ENCODE measurements at places on chromosomes 7 and 10.

- no peak for DNase-seq
Observed at GRCh38 chr7:525740-526139, 6.1 kb upstream of the PDGFA start.

- no peak for DNase-seq
Observed at GRCh38 chr7:108450160-108450559, 6.1 kb downstream of the NRCAM start.

DNA sequence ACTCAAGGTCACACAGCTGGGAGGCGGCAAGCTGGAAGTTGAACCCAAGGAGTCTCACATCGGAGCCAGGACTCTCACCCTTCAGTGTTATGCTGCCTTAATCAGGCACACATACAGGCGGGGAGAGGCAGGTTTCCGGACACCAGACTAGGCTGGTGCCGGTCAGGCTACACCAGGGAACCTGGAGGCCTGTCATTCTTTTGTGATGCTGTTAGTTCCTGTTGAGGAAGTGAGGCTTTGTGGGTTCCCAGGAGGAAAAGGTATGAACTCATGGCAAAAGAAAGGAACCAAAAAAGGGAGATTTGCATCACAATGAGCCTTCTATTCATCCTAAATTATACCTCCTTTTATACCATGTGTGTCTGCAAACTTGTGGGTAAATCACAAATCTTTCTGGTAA lies 103.8 kb downstream of the TCF7L2 start:
- DNase-seq = no peak

GRCh38 chr10:1264001-1264400 lies 207.8 kb downstream of the WDR37 start:
- DNase-seq = no peak

DNA sequence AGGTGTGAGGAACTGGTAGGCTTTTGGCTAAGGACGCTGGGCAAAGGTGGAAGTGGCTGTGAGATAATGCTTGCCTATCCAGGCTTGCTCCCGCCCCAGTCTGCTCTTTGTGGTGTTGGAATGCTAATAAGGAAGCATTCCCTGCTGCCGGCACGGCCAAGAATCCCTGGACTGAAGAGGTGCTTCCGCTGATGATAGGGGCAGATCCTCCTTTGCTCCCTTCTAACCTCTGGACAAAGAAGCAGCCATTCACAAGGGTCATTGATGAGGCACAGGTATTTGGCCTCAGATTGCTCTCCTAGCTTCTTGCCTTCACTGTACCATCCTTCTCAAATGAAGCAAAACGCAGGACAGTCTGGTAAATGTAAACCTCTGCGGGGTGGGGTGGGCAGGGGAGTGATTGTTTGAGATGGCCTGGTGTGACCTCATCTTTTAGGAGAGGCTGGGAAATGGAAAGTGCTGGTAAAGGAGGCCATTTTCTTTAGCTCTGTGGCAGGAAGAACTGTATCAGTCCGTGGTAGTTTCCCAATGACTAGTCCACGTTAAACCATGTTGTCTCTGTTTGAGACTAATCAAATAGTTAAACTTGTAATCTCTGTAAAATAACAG lies 1.7 kb downstream of the PGAM1 start:
- no peak for DNase-seq

- no peak for DNase-seq
Observed at GRCh38 chr7:45575501-45576248, 1.5 kb downstream of the ADCY1 start.

- no peak for DNase-seq
Observed at GRCh38 chr10:121282797-121283515, 315.3 kb downstream of the FGFR2 start.

DNA sequence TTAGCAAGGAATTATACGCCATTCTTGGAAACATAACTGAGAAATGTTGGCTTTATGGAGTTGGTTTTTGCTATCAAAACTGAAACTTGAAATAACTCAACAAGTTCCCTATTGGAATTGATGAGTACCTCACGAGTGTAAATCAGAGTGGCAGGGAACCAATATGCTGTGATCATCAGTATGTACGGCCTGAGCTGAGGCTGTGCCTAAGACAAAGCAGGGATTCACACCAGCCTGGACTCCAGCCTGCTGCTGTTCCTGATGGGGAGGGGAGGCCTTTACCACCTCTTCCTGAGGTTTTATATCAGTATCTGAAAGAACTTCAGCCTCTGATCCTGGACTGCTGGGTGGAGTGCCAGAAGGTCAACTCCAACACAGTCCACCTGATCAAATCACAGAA lies 52.7 kb downstream of the CRTAC1 start:
- no peak for DNase-seq

GRCh38 chr7:154837622-154838021 lies 165.3 kb downstream of the PAXIP1 start:
- no peak for DNase-seq

GRCh38 chr7:118059209-118059608 lies 124.8 kb upstream of the LSM8 start:
- no peak for DNase-seq

GRCh38 chr7:29229066-29229465 lies 34.5 kb downstream of the CHN2 start:
- DNase-seq = no peak

DNA sequence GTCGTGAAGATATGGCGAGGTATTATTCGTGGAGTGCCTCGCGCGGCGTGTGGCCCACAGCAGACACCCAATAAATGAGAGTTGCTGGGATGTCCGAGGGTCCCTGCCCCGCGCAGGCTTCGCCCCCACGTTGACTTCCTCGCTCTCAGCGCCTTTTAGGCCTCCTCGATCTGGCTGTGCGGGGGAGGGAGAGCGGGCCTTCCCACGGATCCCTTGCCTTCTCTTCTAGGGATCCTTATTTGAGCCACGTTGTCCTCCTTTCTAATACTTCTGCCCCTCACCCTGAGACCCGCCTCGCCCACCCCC lies 660 bp downstream of the VCL start:
- DNase-seq = peak; percentile 2

- no peak for DNase-seq
Observed at GRCh38 chr10:30991647-30992011, 40.0 kb downstream of the ZNF438 start.

GRCh38 chr7:25310896-25311295 lies 82.6 kb upstream of the NPVF start:
- no peak for DNase-seq

- no peak for DNase-seq
Observed at GRCh38 chr10:114780577-114781184, 40.9 kb upstream of the FHIP2A start.

DNA sequence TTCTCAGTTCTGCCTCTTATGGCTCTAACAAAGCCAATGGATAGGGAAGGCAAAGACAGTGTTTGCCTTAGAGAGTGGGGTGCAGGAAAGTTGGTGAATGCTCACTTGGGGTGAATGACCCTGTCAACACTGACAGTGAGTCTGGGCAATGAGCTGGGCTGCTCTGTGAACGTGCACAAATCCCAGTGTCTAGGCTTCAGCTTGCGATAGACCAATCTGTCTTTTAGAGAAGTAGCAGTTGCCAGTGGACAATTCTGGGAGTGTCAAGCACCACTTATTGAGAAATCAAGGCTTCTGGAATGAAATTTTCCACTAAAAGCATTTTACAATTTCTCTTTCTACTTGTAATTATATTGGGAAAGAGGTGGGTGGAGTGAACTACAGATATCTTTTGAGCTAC lies 141.4 kb downstream of the HERPUD2 start:
- DNase-seq = no peak

DNA sequence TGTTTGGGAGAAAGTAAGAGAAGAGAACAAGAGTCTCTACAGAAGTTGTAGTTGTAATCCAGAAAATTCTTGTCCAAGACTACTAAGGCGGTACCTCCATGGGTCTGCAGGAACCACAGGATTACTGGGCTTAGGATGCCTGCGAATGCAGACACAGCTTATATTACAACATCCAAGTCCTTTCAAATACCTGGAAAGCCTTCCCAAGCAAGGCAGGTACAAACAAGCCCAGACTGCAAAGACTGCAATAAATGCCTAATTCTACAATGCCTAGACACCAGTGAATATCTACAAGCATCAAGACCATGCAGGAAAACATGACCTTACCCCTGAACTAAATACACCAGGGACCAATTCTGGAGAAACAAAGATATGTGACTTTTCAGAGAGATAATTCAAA lies 178.2 kb downstream of the ARL4A start:
- no peak for DNase-seq

DNA sequence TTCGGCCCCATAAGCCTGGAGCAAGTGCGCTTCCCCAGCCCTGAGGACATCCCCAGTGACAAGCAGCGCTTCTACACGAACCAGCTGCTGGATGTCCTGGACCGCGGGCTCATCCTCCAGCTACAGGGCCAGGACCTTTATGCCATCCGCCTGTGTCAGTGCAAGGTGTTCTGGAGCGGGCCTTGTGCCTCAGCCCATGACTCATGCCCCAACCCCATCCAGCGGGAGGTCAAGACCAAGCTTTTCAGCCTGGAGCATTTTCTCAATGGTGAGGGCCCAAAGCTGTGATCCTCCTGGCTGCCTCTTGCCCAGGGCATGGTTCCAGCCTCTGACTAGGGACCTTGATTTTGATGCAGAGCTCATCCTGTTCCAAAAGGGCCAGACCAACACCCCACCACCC lies 10.1 kb downstream of the IRF5 start:
- no peak for DNase-seq

GRCh38 chr7:95716357-95717122 lies 55.8 kb upstream of the DYNC1I1 start:
- no peak for DNase-seq

DNA sequence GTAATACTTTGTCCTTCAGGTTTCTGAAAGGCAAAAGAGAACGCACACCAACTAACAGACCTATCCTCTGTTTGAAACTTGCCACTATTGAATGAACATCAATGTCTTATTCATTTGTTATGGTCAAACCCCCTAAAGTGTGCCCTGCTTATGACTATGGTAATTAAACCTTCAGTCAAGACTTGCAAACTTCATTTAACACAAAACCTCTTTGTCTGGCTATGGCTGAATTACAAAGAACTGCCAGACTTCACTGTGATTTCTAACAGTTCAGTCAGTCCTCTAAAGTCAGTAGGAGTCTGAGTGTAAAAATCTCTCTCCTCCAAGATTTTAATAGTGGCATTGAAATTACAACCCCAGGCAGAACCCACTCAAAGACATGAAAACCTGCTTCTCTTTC lies 702.5 kb upstream of the LRRN3 start:
- DNase-seq = no peak

DNA sequence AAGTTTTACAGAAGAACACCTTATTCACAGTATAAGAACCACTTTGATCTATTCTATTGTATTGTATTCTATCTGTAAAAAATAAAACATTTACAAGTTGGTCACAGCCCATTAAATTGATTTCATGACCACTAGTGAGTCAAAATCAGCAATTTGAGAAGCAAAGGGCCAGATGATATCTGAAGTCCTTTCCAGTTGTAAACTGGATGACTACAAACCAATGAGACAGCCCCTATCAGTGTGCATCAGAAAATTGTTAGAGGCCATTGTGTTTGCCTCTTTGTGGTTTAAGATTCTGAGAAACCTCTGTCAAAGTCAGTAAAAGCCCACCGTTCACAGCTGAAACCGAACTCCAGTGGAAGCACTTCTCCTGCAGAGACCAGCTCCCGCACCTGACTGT lies 54.8 kb downstream of the TBXAS1 start:
- no peak for DNase-seq

- no peak for DNase-seq
Observed at GRCh38 chr7:110017405-110017804, 1073.5 kb upstream of the LRRN3 start.

- no peak for DNase-seq
Observed at GRCh38 chr7:105853931-105854419, 22.4 kb downstream of the ATXN7L1 start.

- DNase-seq = no peak
Observed at GRCh38 chr7:28360739-28361138, 51.6 kb upstream of the CREB5 start.
